ENCODE measurements at places on chromosomes 4 and X.

GRCh38 chrX:64184396-64184795 lies 21.1 kb downstream of the AMER1 start:
- DNase-seq = no peak

- DNase-seq = no peak
Measured at GRCh38 chrX:114049063-114049462, 534.8 kb upstream of the HTR2C start.

GRCh38 chr4:95510145-95510544 lies 38.6 kb downstream of the UNC5C start:
- DNase-seq = no peak

DNA sequence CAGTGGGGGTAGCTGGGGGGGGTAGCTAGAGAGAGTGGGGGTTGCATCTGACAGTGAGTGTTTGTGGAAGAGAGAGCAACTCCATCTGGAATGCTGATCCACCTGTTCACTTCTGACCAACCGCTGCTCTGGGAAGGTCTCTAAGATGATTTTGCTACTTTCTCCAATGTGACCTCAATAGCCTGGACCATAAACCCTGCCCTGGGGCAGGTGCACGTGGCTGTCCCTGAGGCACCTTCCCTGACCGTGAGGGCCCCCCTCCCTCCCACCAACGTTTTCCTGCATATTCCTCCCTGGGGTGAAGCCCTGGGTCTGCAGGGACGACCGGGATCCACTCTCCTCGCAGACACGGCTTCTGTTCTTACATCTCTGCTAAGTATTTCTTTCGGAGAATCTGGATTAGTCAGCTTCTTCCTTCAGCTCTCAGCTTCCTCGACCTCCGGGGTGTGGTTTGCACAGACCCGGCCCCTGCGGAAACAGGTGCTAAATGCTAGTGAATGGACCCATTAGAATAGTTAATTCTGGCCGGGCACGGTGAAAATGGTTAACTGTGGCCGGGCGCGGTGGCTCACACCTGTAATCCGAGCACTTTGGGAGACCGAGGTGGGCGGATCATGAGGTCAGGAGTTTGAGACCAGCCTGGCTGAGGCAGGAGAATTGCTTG lies 21.4 kb upstream of the PLCXD1 start:
- DNase-seq = no peak

GRCh38 chr4:13368217-13368616 lies 115.9 kb downstream of the RAB28 start:
- DNase-seq = no peak

DNA sequence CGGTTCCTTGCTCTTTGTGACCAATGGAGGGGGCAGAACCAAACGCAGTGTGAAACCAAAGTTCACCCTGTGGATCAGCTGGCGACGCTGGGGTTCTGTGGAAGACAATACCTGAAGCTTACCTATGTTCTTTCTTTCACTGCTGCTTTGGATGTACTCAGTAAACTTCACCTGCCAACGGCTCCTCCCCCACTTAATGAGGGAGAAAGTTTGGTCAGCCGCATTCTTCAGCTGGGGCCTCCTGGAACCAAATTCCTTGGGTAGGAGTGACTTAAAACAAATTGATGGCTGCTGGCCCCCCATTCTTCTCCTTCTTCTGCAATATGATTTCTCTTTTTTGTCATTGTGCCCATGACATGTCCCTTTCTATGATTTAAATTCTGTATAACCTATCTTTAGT lies 282.4 kb downstream of the ANK2 start:
- DNase-seq = no peak

- DNase-seq = no peak
Measured at GRCh38 chr4:80189581-80189955, 7.7 kb upstream of the PRDM8 start.

DNA sequence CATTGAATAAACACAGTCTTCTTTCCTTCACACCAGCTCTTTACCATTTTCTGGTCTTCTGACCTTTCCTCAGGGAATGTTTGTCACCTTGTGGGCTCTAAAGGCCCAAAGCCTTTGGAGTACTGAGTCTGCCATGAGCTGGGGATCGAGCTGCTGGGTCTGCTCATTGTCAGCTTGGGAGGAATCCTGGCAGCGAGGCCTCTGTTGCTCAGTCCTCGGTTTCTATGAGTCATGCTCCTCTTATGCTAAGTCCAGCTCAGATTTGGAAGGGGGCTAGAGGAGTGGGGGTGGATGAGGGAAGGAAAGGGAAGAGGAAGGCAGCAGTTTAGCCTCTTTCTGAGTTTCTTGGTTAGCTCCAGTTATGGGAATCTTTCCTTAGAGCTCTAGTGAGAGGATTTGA lies 31.1 kb downstream of the NHSL2 start:
- no peak for DNase-seq

DNA sequence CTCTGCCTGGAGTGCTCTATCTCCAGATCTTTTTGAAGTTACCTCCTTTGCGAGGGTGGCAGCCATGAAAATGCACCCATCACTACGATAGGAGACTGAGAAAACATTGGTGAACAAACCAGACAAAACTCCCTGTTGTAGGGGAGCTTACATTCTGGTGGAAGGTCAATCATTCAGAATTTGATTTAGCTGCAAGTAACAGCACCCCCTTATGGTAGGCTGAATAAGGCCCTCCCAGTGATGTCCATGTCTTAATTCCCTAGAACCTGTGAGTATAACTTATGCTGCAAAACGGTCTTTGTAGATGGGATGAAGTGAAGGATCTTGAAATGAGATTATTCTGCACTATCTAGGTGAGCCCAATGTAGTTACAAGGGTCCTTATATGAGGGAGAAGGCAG lies 5.6 kb upstream of the TEC start:
- peak; percentile 30 for DNase-seq

DNA sequence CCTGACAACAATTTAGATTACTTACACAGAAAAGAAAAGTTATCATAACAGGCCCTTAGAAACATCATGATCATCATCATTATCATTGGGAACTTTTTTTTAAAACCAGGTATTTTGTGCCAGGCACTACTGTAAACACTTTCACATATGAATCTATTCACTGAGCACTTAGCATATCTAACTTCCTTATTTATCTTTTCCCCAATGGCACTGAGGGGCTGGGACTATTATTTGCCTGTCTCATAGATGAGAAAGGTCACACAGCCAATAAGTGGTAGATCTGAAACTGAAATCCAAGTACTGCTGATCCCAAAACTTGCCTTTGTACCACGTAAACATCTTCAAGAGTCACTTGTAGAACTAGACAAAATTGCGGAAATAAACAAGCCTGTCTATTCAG lies 184.2 kb upstream of the RBPJ start:
- DNase-seq = no peak

- no peak for DNase-seq
Measured at GRCh38 chrX:19107035-19107434, 15.2 kb downstream of the ADGRG2 start.

DNA sequence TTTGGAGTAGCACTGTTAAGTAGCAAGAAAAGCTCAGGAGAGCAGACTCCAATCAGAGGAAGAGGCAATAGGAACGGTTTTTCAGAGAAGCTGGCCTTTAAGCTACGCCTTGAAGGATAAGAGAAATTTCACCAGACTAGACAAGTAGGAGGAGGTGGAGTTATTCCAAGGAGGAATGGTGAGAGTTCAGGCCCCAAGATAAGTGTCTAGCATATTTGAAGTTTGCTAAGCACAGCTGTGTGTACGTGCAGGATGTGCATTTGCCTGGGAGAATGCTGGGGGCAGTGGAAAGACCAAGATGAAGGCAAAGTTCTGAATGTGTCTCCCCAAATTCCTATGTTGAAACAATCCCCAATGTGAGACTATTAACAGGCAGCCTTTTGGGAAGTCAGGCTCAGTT lies 91.6 kb downstream of the SOWAHB start:
- DNase-seq = no peak

DNA sequence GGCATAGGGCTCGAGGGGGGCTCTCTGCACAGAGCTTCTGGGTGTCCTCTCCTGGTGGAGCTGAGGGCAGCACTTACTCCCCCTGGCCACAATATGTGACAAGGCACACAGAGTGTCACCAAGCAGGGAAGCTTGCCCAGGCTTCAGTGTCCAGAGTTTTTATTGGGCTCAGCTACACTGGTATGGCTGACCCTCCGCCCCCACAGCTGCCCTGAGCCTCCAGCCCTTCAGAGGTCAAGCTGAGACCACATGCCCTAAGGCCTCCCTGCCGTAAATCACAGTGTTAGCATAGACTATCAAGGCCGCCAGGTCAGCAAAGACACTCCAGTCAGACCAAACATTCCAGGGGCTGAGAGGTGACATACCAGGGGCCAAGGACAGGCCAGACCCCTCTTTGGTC lies 59.0 kb downstream of the EVC start:
- DNase-seq = no peak

GRCh38 chr4:174120446-174121295 lies 162.8 kb downstream of the FBXO8 start:
- no peak for DNase-seq

GRCh38 chr4:6716958-6717655 lies 1.1 kb downstream of the BLOC1S4 start:
- DNase-seq = no peak

- no peak for DNase-seq
Measured at GRCh38 chrX:50098241-50098640, 102.6 kb downstream of the AKAP4 start.

DNA sequence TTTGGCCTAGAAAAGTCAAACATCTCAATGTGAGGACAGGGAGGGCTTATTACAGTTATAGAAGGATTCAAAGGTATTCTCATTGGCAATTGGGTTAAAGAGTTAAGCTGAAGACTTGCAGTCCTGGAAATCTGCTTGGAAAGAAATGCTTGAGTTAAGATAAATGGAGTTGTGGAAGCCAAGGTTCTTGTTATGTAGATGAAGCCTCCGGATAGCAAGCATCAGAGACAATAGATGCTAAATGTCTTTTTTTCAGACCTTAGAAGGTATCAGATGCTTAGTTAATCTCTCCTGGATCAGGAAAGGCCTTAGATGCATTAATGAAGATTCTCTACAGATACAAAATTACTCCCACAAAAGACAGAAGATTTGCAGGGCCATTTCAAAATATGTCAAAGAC lies 299.3 kb downstream of the CFAP47 start:
- DNase-seq = no peak

GRCh38 chrX:93177930-93178329 lies 495.4 kb downstream of the NAP1L3 start:
- no peak for DNase-seq

GRCh38 chrX:95291561-95291960 lies 1393.1 kb upstream of the DIAPH2 start:
- DNase-seq = no peak

- DNase-seq = no peak
Measured at GRCh38 chrX:40107291-40108161, 9.8 kb upstream of the BCOR start.

GRCh38 chrX:11386001-11386523 lies 92.8 kb downstream of the AMELX start:
- DNase-seq = no peak

GRCh38 chr4:32161392-32161791 lies 1441.2 kb downstream of the PCDH7 start:
- no peak for DNase-seq

GRCh38 chr4:30989508-30989907 lies 269.3 kb downstream of the PCDH7 start:
- DNase-seq = no peak

- no peak for DNase-seq
Measured at GRCh38 chr4:20432088-20432487, 180.4 kb downstream of the SLIT2 start.

Measured in immature natural killer cell (primary cell).